ENCODE measurements at places on chromosomes 5 and 9. TPM values are rescaled to one million over a fixed set of nuclear protein-coding genes. Genes with fewer than 3 reads are reported as not detected.

Gene SMIM33
- not detected for total RNA-seq

DNA sequence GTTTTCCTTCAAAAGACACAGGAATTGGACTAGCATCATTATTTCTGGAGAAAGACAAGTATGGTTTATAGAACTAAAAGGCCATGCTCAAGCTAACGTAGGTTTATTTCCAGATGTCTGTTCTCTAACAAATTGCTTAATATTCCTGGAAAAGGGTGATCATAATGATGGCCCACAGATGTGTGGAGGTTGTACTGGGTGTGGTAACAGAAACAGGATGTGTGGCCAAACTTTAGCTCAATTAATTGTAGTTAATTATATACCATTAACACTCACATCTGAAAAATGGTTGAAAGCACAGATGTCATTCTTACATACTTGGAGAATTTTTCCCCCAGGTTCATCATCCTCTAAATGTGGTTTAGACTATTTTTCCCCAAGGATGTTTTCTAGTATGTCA, 292.7 kb upstream of the RASA1 start:
- no peaks in the 10 kb centered on the region for H3K36me3 ChIP-seq
- no peaks in the 10 kb centered on the region for H3K4me1 ChIP-seq
- no peak overlapping the region for H3K27ac ChIP-seq
- no peak for DNase-seq

DNA sequence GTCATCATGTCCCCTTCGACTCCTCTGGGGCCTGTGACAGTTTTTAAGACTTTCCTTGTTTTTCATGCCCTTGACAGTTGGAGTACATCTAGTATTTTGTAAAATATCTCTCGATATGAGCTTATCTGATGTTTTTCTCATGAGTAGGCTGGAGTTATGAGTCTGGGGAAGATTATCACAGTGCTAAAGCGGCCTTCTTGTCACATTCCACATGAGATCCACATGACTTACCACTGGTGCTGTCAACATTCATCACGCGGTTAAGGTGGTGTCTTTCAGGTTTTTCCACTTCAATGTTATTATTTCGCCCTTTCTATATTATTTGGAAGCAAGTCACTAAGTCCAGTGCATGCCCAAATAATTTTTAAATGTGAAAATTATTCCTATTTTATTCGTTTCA, 17.1 kb upstream of the CAST start:
- H3K27me3 ChIP-seq: no peaks in the 10 kb centered on the region
- no peaks in the 10 kb centered on the region for H3K36me3 ChIP-seq
- no peaks in the 10 kb centered on the region for H3K4me1 ChIP-seq
- no peak overlapping the region for H3K27ac ChIP-seq
- DNase-seq: no peak

- H3K27me3 ChIP-seq: peaks cover 16% of the 10 kb centered on the region
- no peak overlapping the region for H3K4me3 ChIP-seq
- H3K27ac ChIP-seq: no peak overlapping the region
Measured at GRCh38 chr9:133474215-133474614, 4.7 kb downstream of the SLC2A6 start.

DNA sequence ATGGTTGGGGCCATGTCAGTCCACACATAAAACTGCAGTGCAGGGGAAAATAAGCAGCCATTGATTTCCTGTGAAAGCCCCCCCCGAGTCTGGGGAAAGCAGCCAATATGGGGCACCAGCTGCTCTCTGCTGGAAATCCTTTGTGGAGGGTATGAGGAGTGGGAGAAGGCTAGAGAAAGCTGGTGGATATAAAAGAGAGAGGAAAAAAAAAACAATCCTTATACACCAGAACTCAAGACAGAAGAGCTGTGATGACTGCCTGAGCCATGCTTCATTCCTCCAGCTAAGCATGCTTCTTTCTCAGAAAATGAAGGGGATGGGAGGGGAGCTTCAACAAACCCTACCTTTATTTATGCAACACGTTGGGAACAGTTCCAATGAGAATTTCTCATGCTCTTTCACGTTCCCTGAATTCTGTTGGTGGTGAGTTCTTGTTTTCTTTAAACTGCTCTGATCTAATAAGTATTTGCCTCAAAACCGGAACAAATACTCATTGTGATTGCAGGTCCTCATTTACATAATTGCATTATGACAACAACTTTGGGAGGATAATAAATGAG, 688.0 kb upstream of the SEMA6A start:
- H3K27me3 ChIP-seq: no peaks in the 10 kb centered on the region
- peak overlapping the region; percentile 43 for H3K4me3 ChIP-seq

DNA sequence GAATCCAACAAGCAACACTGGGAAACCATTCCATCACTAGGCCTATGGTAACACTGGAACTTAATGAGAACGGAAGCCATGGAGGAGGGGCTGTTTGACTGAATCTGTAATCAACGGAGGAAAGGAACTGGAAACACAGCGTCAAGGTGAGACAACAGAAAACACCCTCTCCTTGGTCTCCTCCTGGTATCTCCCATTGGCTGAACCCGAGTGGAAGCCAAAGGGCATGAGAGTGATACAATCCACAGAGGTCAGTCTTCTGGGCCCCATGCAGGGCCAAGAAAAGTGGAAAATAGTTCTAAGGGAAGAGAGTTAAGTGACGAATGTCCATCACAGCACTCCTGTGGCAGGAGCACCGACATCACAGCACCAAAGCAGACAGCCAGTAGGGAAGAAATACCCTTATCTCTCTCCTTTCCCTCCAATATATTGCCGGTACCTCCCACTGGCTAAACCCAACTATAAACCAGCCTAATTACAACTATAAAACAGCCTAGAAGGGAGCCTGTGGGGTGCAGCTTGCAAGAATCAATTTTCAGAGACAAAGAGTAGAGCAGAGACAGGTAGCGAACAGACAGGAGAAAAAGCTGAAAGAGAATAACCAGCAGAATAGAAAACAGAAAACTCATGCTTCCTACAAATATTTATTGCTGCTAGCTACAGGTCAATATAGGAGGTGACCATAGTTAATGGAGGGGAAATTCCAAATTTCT, 107.4 kb upstream of the IFNE start:
- H3K27me3 ChIP-seq: no peaks in the 10 kb centered on the region
- no peaks in the 10 kb centered on the region for H3K4me1 ChIP-seq
- DNase-seq: no peak
- H3K27ac ChIP-seq: no peak overlapping the region

Gene SLC24A2
- 5.1 TPM for total RNA-seq

DNA sequence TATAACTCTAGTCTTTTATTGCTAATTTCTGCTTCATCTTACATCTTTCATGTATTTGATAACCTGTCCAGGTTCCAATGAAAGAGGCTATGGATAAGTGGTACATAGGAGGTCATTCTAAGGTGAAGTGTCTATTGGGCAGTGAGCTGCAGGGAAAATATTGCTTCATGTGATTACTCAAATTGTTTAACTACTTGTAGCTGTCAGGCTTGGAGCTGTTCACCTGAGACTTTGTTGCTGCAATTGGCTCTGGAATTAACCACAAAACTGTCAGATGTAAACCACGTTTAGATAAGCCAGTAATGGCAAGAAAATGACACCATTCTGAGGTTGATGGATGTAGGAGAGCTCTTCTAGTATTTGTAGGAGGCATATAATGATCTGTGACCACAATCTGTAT, 26.0 kb downstream of the ADAMTSL1 start:
- no peaks in the 10 kb centered on the region for H3K4me1 ChIP-seq
- no peaks in the 10 kb centered on the region for H3K36me3 ChIP-seq
- H3K27me3 ChIP-seq: peaks cover 2% of the 10 kb centered on the region
- H3K27ac ChIP-seq: no peak overlapping the region
- H3K4me3 ChIP-seq: no peak overlapping the region
- no peak for DNase-seq

Gene ZNF366
- total RNA-seq: not detected

Gene ECM2
- total RNA-seq: 0.20 TPM

DNA sequence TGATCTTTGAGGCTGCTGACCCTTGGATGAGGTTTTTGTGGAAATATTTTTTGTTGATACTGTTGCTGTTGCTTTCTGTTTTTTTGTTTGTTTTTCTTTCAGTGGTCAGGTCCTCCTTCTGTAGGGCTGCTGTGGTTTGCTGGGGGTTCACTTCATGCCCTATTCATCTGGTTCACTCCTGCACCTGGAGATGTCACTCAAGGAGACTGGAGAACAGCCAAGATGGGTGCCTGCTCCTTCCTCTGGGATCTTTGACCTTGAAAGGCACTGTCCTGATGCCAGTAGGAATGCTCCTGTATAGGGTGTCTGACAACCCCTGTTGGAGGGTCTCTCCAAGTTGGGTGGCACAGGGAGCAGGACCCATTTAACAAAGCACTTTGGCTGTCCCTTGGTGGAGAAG, 67.0 kb upstream of the ACTBL2 start:
- H3K27ac ChIP-seq: no peak overlapping the region
- peaks cover 4% of the 10 kb centered on the region for H3K27me3 ChIP-seq
- peaks cover 4% of the 10 kb centered on the region for H3K4me1 ChIP-seq
- H3K36me3 ChIP-seq: peaks cover 6% of the 10 kb centered on the region
- H3K4me3 ChIP-seq: no peak overlapping the region

Gene KCNN2
- 2.3 TPM for total RNA-seq

- H3K27ac ChIP-seq: no peak overlapping the region
- no peak for DNase-seq
- H3K4me1 ChIP-seq: peaks cover 3% of the 10 kb centered on the region
- H3K36me3 ChIP-seq: no peaks in the 10 kb centered on the region
Measured at GRCh38 chr9:111949919-111950318, 53.3 kb downstream of the UGCG start.

DNA sequence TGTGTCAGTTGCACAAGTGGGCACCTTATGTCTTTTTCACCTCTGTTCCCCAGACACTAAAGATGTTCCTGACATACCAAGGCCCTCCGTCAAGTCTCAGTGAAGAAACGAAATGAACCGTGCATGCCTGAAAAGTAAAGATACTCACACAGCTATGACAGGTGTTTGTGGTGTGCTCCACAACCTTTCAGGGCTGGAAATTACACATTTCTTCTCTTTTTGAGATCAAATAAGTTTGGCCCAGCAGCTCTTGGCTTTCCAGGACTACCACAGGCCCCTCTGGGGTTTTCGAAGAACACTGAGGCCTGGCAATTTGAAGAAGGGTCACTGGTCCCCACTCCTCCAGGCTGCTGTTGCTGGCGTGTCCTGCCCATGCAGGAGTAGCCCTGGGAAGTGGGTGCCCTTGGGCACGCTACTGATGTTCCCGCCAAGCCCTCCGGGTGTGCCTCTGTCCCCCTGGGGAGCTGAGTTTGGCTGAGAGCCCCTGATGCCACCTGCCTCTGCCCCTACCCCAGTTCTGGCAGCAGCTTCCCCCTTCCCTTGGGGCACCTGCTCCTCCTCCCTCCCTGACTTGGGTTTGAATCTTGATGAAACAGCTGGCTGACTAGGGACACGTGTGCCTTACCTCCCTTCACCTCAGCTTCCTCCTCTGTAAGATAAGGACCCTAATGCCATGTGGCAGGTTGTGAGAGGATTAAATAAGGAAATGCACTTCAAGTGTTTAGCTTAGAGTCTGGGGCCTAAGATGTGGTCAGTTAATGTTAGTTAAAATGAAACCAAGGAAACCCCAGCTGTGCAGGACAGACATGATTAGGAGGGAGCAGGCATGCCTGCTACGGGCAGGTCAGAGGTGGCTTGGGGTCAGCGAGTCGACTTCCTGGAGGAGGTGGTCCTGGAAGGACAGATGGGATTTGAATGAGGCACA, 49.1 kb upstream of the GADD45G start:
- no peaks in the 10 kb centered on the region for H3K4me1 ChIP-seq
- no peak for DNase-seq
- no peak overlapping the region for H3K4me3 ChIP-seq
- H3K36me3 ChIP-seq: no peaks in the 10 kb centered on the region
- peaks cover 2% of the 10 kb centered on the region for H3K27me3 ChIP-seq
- no peak overlapping the region for H3K27ac ChIP-seq

DNA sequence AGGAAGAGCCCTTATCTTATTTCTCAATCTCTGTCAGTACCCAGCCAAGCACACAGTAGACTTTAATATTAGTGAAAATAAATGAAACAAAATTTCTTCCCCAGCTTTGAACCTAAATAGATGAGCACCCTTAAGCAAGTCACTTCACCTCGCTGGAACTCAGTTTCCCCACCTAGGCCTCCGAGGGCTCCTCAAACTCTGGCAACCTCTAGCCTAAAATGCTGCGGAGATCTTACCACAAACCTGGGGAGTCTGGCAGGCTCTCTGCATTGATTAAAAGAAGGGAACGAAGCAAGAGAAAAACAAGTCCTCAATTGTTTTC, 326 bp downstream of the RIGI start:
- H3K36me3 ChIP-seq: peaks cover 6% of the 10 kb centered on the region
- peak overlapping the region; percentile 94 for H3K4me3 ChIP-seq
- no peak for DNase-seq
- H3K27me3 ChIP-seq: peaks cover 2% of the 10 kb centered on the region
- peaks cover 11% of the 10 kb centered on the region for H3K4me1 ChIP-seq

Gene C5orf58
- not detected for total RNA-seq

Gene EPB41L4B
- 10.0 TPM for total RNA-seq

Gene GDF9
- total RNA-seq: 0.69 TPM

DNA sequence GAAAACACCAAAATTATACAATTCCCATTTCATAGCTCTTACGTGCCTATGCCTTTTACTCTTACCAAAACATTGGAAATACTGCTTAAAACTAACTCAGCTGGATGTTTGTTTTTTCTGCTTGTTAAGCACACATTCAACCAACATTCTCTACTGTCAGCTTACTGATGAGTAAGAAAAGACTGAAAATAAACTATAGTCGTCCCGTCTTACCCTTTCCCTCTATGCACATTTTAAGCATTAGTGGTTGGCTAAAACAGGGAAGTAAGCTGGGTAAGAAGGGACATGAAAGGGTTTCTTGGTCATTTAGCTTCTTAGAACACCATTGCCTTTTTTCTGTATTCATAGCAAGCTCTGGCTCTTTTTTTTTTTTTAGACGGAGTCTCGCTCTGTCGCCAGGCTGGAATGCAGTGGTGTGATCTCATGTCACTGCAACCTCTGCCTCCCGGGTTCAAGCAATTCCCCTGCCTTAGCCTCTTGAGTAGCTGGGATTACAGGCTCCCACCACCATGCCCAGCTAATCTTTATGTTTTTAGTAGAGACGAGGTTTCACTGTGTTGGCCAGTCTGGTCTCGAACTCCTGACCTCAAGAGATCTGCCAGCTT, 232.1 kb upstream of the PCSK5 start:
- H3K27me3 ChIP-seq: no peaks in the 10 kb centered on the region
- DNase-seq: no peak
- no peak overlapping the region for H3K27ac ChIP-seq

DNA sequence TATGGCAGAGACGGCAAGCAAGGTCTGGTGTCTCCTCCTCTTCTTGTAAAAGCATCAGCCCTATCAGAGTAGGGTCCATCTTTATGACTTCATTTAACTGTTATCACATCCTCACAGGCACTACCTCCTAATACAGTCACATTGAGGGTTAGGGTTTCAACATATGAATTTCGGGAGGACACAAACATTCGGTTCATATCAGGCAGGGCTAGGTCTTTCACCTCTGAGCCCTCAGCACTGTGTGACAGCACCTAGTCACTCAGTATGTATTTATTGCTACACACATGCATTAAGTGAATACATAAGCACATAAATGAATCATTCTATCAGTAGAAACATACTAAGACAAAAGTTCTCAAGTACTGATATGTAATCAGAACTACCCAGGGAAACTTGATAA, 9.4 kb upstream of the BTF3 start:
- no peak for DNase-seq
- H3K36me3 ChIP-seq: no peaks in the 10 kb centered on the region
- no peaks in the 10 kb centered on the region for H3K4me1 ChIP-seq
- no peak overlapping the region for H3K27ac ChIP-seq

Gene TRIO
- total RNA-seq: 281 TPM

- H3K27me3 ChIP-seq: peaks cover 3% of the 10 kb centered on the region
- no peaks in the 10 kb centered on the region for H3K36me3 ChIP-seq
- H3K4me3 ChIP-seq: peak overlapping the region; percentile 47
- no peak for DNase-seq
Measured at GRCh38 chr9:123036893-123037545, 3.6 kb downstream of the GPR21 start.

GRCh38 chr5:12772276-12772675, 868.0 kb upstream of the CTNND2 start:
- H3K27ac ChIP-seq: no peak overlapping the region
- DNase-seq: no peak
- no peaks in the 10 kb centered on the region for H3K4me1 ChIP-seq
- H3K27me3 ChIP-seq: no peaks in the 10 kb centered on the region
- H3K36me3 ChIP-seq: no peaks in the 10 kb centered on the region
